ENCODE measurements at places on chromosomes 7 and 10. TPM values are rescaled to one million over a fixed set of nuclear protein-coding genes. Genes with fewer than 3 reads are reported as not detected.

DNA sequence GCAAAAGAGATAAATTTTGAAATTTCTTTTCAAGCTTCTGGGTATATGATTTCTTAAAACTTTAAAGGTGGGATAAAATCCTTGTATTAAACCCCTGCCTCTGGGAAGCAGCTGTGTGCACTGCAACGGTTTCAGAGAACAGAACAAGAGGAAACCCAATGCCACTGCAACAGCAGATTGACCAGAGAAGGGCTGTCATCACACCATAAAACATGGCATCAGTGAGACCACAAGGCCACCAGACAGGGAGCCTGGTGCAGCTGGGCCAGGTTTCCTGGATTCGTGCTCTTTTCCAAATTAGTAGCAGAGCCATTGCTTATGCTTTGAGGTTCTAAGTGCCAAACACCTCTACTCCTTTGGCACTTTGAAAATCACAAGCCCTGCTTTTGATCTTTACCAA lies 152.4 kb downstream of the PRPF18 start:
- no peak for DNase-seq

GRCh38 chr7:43701500-43701854 lies 27.8 kb downstream of the COA1 start:
- DNase-seq: no peak

GRCh38 chr7:30222515-30223215 lies 61.7 kb upstream of the ZNRF2 start:
- DNase-seq: no peak

The RSPH10B2 gene
- 0.14 TPM for total RNA-seq

- DNase-seq: no peak
Observed at GRCh38 chr7:132255115-132255797, 321.0 kb downstream of the PLXNA4 start.

- DNase-seq: no peak
Observed at GRCh38 chr10:93224005-93224779, 150.5 kb downstream of the CYP26A1 start.

GRCh38 chr10:73093922-73094850 lies 2.5 kb downstream of the P4HA1 start:
- peak; percentile 19 for DNase-seq

DNA sequence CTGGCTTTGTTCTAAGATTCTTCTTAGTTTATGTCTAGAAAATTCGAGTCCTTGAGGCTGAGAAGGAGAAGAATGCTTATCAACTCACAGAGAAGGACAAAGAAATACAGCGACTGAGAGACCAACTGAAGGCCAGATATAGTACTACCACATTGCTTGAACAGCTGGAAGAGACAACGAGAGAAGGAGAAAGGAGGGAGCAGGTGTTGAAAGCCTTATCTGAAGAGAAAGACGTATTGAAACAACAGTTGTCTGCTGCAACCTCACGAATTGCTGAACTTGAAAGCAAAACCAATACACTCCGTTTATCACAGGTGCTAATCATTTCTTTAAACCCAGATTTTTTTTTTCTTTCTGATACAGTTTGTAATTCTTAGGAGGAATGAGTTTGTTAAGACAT lies 6.7 kb downstream of the CEP55 start:
- DNase-seq: no peak

- DNase-seq: no peak
Observed at GRCh38 chr10:15719049-15719898, 448 bp downstream of the ITGA8 start.

- DNase-seq: no peak
Observed at GRCh38 chr10:60572511-60573194, 183.0 kb upstream of the ANK3 start.

- DNase-seq: no peak
Observed at GRCh38 chr10:88565072-88565471, 18.0 kb downstream of the RNLS start.

DNA sequence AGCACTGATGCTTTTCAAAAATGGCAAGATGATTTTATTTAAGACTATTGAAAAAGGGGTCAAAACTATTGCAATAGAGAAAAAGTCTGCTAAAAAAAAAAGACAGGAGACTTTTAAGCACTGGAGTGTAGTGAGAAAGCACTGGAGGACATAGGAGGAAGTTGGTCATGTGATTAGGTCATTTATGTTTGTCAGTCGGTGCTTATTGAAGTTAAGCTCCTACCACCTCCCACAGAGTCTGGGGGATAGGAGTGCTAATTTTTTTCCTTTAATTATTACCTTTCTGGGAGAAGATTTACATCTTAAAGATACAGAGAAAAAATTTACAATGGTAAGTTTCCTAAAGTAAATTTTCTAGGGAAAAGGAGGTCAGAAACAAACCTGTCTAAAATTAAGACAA lies 80.2 kb upstream of the TMEM229A start:
- no peak for DNase-seq

The TBC1D12 gene
- total RNA-seq: 3.7 TPM

- no peak for DNase-seq
Observed at GRCh38 chr10:126798649-126799048, 106.6 kb upstream of the DOCK1 start.

GRCh38 chr10:112311481-112311880 lies 28.3 kb downstream of the TECTB start:
- DNase-seq: no peak

DNA sequence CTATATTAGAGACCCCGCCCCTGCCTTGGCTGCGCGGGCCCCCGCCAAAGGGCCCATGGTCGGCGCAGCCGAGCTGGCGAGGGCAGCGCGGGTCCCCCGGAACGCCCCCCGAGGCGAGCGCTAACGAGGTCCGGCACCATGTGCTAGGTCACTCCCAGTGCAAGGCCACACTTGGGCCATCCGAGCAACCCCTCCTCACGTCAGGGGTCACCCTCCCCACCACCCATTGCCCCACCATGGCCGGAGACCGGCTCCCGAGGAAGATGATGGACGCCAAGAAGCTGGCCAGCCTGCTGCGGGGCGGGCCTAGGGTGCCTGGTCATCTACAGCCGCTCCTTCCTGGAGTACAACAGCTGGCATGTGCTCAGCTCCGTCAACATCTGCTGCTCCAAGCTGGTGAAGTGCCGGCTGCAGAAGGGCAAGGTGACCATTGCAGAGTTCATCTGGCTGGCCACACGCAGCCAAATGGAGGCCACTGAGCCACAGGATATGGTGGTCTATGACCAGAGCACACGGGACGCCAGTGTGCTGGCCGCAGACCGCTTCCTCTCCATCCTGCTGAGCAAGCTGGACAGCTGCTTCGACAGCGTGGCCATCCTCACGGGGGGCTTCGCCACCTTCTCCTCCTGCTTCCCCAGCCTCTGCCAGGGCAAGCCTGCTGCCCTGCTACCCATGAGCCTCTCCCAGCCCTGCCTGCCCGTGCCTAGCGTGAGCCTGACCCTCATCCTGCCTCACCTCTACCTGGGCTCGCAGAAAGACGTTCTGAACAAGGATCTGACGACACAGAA lies 12.4 kb upstream of the SEC24C start:
- no peak for DNase-seq

DNA sequence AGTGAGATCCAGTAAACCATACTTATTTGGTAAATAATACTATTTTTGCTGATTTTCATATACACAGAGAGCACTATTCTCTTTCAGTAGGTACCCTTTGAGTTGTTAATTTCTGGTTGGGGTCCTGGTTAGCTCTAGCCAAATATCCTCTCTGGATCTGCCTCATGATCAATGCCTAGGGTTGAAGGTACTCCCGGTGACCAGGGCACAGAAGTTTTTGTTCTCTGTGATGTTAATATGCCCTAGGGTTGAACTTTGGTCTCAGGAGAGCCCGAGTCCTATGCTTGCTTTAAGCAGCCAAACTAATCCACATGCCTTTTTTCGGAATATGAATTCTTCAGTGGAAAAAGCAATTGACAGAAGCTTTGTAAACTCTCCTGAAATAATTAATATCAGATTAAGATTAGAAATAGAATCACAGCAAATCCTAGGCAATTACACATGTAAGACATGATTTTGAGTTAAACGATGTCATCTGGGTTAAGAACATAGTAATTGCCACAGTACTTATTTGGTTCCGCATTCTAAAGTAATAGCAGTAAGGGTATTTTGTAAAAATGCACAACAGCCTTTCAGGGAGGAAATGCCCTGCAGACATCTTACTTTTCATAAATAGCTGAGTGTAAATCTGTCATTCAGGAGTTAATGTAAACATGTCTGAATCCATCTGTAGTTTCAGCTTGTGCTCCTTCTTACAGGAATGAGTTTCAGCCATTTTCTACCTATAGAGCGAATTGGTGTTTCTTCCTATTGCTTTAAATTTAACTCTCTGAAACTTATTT lies 10.1 kb downstream of the CHN2 start:
- DNase-seq: no peak

The KCNIP2 gene
- 0.85 TPM for total RNA-seq

The IL15RA gene
- 5.5 TPM for total RNA-seq

The PNLIP gene
- 0.09 TPM for total RNA-seq

DNA sequence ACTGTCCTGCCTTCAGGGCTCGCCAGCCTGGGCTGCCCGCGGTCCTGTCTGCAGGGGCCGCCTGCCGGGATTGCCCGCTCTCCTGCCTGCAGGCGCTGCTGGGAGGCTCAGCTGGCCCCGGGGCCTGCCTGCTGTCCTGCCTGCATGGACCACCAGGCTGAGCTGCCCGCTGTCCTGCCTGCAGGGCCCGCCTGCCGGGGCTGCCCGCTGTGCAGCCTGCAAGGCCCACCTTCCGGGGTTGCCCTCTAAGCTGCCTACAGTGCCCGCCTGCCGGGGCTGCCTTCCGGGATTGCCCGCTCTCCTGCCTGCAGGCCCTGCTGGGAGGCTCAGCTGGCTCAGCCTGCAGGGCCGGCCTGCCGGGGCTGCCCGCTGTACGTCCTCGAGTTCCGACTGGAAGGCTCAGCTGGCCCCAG lies 164.4 kb downstream of the GLRX3 start:
- no peak for DNase-seq

- no peak for DNase-seq
Observed at GRCh38 chr10:116536810-116537209, 8.9 kb upstream of the PNLIP start.

The SLC26A5 gene
- total RNA-seq: 0.05 TPM

The SP8 gene
- not detected for total RNA-seq

DNA sequence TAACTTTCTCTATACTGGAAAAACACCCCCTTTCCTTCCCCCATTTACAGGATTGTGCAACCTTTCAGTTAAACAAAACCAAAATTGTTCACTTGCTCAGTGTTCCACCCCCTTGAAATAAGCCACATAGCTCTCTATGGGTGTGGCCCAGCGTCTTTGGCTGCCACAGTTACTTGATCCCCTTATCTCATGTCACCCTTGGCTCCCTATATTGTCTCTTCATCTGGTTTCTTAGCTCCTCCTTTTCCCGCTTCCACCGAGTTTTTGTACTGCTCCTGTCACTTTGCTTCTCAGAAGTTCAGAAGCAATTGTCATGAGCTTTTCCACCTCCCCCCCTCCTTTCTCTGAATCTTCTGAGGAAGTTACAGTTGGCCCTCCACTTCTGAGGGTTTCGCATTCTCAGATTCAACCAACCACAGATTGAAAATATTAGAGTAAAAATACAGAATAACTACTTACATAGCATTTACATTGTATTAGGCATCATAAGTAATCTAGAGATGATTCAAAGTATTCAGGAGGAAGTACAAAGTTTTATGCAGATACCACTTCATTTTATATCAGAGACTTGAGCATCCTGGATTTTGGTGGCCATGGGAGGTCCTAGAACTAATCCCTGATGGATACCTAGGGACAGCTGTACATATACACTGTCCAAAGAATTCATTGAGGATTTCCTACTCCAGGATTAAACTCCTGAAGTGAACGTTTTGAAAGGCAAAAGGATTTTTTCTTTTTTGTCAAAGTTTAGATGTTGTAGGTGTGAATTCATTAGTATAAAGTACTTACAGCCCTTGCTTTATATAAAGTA lies 60.4 kb downstream of the ADD3 start:
- DNase-seq: peak; percentile 29

DNA sequence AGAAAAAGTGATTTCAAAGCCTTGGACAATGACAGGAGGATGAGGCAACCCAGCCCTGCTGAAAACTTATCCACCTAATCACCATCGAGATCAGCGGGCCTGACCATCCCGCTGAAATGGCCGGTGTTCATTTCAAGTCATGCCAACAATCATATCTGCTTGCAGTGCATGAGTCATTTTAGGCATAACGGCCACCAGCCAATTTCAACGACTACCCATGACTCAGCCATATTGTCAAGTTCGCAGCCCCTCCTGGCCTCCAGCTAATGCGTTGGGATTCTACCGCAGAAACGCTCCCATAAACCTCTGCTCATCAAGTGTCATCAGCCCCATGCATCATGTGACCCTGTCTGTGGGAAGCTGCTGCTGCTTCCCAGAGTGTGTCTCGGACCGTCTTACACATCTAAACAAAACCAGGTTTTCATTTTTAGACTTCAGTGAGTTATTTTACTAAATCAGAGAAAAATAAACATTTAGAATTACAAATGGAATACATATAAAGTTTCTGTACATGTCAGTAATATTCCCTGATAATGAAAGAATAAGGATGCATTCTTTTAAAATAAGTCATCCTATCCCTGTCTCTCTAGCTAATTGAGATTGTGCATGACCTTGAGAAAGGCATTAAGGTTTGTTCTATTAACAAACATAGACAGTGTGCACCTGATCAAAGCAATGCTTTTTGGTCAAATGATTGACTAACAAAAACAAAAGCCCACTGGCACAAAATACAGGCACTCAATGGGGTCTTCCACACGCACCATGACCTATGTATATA lies 188.9 kb downstream of the ADAM12 start:
- DNase-seq: no peak

GRCh38 chr7:156466272-156466671 lies 174.3 kb upstream of the RNF32 start:
- DNase-seq: no peak

DNA sequence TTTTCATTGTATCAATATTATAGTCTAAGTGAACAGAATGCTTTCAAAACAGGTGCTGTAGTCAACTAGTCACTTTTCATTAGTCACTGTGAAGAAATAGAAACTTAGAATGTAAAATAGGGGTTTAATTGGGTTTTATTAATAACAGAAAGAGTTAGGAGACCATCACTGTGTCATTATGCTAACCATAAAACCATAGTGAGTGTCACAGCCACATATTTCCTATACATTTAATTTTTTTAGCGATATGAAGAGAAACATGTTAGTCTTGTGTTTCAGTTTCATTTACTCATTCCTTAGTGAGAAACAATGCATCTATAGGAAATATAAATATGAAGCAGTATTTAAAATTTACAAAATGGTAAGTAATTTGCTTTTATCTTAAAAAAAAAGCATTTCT lies 22.2 kb downstream of the SPAG6 start:
- no peak for DNase-seq

GRCh38 chr7:4682621-4683042 lies 537 bp downstream of the FOXK1 start:
- DNase-seq: no peak

GRCh38 chr7:25478925-25479324 lies 250.6 kb upstream of the NPVF start:
- no peak for DNase-seq

- DNase-seq: no peak
Observed at GRCh38 chr7:76386691-76387260, 22.7 kb downstream of the SSC4D start.

The DCLRE1A gene
- total RNA-seq: 8.1 TPM

The HOXA10 gene
- total RNA-seq: 1.1 TPM

DNA sequence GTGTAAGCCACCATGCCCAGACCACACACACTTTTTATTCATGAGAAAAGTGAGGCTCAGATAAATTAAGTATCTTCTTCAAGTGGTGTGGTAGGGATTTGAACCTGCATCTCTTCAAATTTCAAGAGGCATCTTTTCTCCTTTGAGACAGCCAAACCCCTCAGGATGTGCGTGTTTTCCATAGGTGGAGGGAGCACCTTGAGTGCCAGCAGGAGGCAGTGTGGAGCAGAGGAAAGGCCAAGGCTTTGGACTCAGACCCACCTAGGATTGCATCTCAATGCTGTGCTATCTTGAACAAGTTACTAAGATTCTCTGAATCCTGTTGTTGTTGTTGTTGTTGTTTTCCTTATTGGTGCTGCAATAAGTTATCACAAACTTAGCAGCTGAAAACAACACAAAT lies 40.2 kb upstream of the MYL10 start:
- DNase-seq: no peak

All from thymus (tissue), 14 donors.